ENCODE measurements at places on chromosomes 11 and 22.

DNA sequence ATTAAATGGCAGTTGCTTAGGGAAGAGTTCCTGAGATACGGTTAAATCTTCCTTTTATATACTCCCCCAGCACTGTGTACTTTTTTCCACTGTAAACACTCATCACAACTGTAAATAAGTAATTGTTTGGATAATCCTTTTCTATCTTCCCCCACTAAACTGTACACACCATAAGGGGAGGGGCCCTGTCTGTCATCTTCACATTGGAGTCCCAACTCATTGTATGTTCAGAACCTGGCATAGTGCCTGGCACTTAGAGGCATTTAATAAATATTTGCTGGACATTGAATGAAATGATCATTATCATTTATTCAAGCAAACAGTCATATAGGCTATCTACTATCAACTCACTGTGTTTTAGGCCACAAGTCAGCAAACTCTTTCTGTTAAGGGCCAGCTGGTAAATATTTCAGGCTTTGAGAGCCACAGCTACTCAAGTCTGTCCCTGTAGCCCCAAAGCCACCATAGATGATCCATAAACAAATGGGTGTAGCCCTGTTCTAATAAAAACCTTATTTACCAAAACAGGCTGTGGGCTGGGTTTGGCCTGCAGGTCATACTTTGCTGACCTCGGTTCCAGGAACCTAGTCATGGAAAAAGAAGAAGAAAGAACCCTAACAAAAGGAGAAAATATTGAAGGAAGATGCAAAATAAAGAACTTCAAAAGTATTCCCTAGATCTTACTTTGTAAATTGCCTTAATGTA lies 70.0 kb downstream of the AMOTL1 start:
- DNase-seq, result no peak

DNA sequence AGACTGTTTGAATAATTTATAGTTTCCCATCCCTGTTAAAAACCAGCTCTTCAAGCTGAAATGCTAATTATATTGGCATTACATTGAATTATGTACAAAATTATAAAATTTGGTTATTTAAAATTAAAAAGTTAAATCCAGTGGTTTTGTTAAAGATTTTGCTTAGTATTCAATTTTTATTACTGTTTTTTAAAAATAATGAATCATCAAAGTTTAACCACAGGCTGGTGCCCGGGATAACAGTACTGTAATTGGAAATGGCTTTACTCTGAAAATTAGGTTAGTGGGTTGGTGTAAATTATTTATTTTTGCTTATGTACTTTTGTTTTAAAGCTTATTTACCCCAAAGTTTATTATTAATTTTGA lies 45.4 kb upstream of the WEE1 start:
- no peak for DNase-seq

DNA sequence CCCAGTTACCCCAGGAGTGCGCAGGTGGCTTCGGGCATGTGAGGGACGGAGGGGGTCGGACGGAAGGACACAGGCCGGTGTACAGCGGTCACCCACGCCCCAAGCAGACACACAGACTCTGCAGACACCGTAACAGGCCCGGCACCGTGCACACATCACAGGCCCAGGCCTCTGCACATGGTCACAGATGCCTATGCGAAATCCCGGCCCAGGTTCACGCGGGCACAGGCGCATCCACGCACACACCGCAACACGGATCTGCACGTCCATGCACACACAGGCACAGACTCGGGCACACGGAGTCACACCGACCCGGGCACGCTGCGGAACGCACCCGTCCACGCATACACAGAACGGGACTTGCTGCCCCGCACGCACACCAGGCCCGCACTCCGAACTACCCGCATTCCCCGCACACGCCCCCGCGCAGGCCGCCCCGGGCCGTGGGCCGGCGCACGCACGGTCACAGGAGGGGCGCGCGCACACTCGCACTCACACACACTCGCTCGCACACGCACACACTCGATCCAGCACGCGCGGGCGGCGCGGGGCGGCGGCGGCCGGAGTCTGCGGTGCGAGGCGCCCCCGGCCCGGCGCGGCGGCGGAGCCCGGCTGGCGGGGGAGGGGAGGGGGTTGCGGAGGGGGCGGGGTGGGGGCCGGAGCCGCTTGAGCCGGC lies at the start of gene MGAT3:
Gene MGAT3 (plus strand): TSS at position 491 of the 676 bp plus-strand sequence. CDS start 30,336 bp downstream, outside the sequence.
- no peak for DNase-seq

GRCh38 chr11:120332822-120333716 lies 3.1 kb upstream of the ARHGEF12 start:
- no peak for DNase-seq

- DNase-seq, result no peak
Observed at GRCh38 chr11:114440121-114440860, 1.0 kb downstream of the REXO2 start.

DNA sequence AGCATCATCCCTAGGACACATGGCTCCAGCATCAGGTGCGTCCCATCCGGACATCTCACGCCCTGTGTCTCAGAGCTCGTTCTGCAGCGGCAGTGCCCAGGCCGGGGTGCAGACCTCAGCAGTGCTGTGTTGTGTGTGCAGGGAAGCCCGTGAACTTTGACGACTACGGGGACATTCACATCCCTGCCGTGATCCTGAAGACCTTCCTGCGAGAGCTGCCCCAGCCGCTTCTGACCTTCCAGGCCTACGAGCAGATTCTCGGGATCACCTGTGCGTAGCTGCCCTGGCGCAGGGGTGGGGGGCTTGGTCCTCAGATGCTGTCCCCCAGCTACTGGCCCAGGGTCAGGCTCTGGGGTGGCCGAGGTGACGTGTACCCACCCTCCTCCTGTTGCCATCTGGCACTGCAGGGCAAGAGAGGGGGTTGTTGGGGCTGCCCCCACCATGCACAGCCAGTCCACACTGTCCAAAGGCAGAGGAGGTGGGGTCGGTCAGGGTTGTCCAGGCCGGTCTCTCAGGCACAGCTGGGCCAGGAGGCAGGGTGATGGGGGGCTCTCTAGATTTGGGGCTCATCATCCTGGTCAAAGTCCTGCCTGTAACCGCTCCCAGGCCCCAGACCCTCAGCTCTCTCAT lies 96.5 kb downstream of the ARHGAP8 start:
- DNase-seq, result no peak

- no peak for DNase-seq
Observed at GRCh38 chr11:77309401-77310085, 8.1 kb upstream of the GDPD4 start.

GRCh38 chr22:30373331-30374325 lies 13.6 kb downstream of the RNF215 start:
- no peak for DNase-seq

GRCh38 chr22:27409299-27409698 lies 392.3 kb downstream of the MN1 start:
- no peak for DNase-seq

- no peak for DNase-seq
Observed at GRCh38 chr11:118608360-118609227, 1.2 kb downstream of the PHLDB1 start.

- DNase-seq, result no peak
Observed at GRCh38 chr22:29146091-29146560, 59.6 kb upstream of the EMID1 start.

GRCh38 chr11:2945031-2945756 lies 16.0 kb upstream of the PHLDA2 start:
- DNase-seq, result no peak

DNA sequence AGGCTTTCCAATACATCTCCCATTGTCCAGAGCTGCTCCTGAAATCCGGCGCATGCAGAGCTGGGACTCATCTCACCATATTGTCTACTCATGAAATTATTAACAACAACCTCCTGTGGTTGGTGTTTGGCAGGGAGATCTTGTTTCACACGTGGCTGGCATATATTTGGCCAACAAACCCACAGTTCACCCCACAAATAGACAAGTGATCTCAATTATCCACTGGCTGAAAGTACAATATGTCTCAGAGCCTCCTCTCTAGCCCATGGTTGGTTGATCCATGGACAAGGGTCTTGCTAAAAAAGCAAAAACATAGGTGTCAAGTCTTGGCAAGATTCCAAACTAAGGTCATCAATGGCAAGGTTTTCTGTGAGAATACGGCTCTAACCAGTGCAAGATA lies 386.9 kb downstream of the ETS1 start:
- DNase-seq, result no peak

Measured in NCI-H510A (cell line).